Vagina (tissue), 2 donors: ENCODE measurements at places on chromosomes 2 and 18. TPM values are rescaled to one million over a fixed set of nuclear protein-coding genes. Genes with fewer than 3 reads are reported as not detected.

The SERPINB3 gene
- 464 TPM for total RNA-seq

GRCh38 chr2:158321264-158321663 is 135.3 kb downstream of the CCDC148 start:
- H3K4me1 ChIP-seq, result no peaks in the 10 kb centered on the region
- no peak overlapping the region for H3K4me3 ChIP-seq
- no peak for DNase-seq
- H3K27me3 ChIP-seq, result no peaks in the 10 kb centered on the region
- H3K36me3 ChIP-seq, result no peaks in the 10 kb centered on the region

DNA sequence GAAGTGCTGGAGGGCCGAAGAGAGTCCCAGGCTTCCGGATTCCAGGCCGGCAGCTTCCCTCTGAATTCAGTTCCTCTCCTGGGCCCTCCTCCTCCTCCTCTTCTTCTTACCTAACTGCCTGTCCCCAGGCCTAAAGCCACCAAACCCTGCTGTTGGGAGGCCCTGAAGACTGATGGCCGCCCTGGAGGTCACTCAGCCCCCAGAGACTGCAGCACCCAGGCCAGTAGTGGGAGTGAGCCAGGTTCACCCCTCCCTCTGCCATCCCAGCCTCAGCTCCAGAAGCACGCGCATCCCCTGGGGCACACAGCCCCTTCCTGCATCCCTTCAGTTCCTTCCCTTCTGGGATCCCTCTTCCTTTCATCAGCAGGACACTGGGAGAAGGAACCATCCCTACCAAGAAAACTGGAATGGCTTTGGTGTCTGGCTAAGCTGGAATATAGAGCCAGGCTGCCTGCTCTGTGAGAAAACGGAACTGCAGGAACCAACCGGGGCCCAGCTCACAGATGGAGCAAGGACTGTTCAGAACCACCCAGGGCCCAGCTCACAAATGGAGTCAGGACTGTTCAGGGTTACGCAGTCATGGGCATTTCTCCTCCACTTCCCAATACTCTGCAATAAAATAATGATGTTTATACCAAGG is 127.4 kb downstream of the NDUFA10 start:
- no peak overlapping the region for H3K4me3 ChIP-seq
- H3K27me3 ChIP-seq, result no peaks in the 10 kb centered on the region
- no peaks in the 10 kb centered on the region for H3K4me1 ChIP-seq
- no peak for DNase-seq

The EN1 gene
- not detected for total RNA-seq

- H3K4me3 ChIP-seq, result no peak overlapping the region
- no peaks in the 10 kb centered on the region for H3K36me3 ChIP-seq
- H3K4me1 ChIP-seq, result no peaks in the 10 kb centered on the region
- no peak for DNase-seq
Measured at GRCh38 chr2:86358957-86359356, 21.5 kb upstream of the REEP1 start.

GRCh38 chr2:30293303-30293921 is 62.1 kb downstream of the LBH start:
- no peaks in the 10 kb centered on the region for H3K27me3 ChIP-seq
- no peaks in the 10 kb centered on the region for H3K36me3 ChIP-seq
- no peaks in the 10 kb centered on the region for H3K4me1 ChIP-seq
- no peak for DNase-seq
- H3K27ac ChIP-seq, result no peak overlapping the region
- H3K4me3 ChIP-seq, result no peak overlapping the region

DNA sequence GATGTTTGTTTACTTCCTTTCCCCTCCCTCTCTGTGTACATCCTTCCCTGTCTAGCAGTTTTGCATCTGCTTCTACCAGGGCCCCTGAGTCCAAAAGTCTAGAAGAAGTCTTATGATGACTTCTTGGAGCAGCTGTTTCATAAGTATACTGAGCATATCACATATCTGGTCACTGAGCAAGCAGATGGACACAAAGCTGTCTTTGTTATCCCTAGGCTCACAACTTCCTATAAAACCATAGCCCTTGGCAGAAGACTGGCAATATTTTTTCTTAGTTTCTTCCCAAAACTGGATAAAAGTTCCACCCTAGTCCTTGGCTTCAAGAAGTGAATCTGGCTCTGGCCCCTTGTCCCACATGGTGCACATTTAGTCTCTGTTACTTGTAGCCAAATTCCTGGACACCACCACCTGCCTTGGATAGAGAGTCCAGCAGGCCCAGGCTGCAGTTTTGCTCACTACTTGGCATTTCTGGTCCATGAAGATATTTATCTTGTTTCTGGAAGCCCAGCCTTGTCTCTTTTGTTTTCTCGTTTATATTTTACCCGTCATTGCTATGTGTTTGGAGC is 22.5 kb downstream of the THOC1 start:
- no peak for DNase-seq
- H3K27ac ChIP-seq, result no peak overlapping the region
- no peak overlapping the region for H3K4me3 ChIP-seq

DNA sequence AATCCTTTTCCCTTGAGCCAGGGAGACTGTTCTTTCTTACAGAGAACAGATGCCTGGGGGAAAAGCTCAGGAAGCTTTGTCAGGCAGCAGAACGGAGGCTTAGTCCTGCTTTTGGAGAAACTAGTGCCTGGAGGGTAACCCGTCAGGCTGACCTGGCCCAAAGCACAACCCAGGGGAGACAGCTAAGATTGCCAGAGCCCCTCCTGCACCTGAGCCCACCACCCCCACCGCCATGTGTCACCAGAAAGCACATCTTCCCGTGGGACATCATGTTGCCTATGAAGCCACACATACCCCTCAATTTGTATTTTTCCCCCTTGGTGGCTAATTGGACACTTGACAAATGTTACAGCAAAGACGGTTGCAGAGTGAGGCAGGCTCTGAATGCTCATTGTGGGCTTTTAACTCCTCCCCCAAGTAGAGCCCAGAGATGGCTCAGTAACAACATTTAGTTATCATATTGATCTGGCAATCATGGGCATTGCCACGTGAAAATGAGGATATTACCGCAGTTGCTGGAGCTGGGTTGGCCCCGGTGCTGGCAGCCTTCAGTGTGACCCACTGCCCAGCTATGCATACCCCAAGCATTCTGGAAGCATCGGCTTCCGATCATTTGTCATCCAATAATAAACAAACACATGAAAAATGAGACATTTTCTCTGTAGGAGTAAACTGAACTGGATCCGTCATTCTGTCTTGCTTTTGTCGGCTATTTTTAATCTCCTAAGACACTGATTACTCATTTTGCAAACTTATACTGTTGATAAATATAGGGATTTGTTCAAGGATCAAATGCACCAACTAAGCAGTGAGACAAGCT is 229.5 kb downstream of the ATAD2B start:
- no peaks in the 10 kb centered on the region for H3K36me3 ChIP-seq
- H3K27me3 ChIP-seq, result no peaks in the 10 kb centered on the region
- DNase-seq, result no peak

The CPO gene
- total RNA-seq, result not detected

DNA sequence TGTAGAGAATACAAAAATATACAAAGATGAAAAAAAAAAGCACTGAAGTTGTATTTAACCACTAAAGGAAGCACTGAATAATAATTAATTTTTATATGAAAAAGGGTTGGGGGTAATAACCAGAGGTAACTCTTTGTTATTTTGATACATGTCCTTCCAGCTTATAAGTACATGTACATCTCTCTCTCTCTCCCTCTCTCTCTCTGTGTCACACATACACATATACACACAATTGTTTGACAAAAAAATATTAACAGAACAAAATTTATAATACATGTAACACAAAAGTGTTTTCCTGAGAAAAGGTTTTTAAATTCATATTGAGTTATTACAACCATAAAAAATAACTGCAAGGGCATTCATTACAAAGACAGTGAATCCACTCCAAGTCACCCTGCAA is 4.6 kb downstream of the WIPF1 start:
- peak overlapping the region; percentile 4 for H3K4me3 ChIP-seq
- peak overlapping the region; percentile 52 for H3K27ac ChIP-seq
- H3K4me1 ChIP-seq, result peaks cover 37% of the 10 kb centered on the region
- H3K27me3 ChIP-seq, result no peaks in the 10 kb centered on the region

DNA sequence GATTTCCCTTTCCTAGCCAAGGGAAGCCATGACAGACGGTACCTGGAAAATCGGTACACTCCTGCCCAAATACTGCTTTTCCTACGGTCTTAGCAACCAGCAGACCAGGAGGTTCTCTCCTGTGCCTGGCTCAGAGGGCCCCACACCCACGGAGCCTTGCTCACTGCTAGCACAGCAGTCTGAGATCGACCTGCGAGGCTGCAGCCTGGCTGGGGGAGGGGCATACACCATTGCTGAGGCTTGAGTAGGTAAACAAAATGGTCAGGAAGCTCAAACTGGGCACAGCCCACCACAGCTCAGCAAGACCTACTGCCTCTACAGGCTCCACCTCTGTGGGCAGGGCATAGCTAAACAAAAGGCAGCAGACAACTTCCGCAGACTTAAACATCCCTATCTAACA is 6.8 kb upstream of the CD207 start:
- H3K4me1 ChIP-seq, result no peaks in the 10 kb centered on the region
- DNase-seq, result no peak
- H3K36me3 ChIP-seq, result no peaks in the 10 kb centered on the region
- H3K27ac ChIP-seq, result no peak overlapping the region

DNA sequence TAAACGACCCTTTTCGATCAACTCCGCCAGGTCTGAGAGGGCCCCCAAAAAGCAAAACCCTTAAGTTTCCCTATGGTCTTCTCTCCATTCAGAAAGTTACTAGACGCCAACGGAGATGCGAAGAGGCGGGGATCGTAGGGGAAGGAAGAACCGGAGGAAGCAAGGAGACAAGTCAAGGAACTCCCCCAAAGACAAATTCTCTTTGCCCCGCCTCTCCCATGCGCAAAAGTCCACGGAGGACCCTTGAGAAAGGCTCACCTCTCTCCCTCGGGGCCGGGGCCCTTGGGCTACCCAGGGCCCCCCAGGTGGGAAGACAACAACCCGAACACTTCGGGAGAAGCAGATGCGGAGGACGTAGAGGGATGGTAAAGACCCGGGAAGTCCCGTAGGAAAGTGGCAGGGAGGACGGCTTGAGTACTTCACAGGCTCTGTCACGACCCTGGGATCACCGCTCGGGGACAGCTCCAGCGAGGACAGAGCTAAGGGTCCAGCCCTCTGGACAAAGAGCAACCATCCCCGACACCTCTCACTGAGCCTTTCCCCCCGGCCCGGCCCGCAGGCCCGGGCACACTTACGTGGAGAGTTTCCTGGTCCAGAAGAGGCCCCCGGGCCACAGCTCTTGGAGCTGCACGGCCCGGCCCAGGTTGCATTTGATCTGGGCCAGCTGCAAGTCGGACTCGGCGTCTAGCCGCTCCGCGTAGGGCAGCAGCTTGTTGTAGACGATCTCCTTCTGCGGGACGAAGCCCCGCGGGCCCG is 647 bp downstream of the PSME4 start:
- peaks cover 56% of the 10 kb centered on the region for H3K4me1 ChIP-seq
- H3K36me3 ChIP-seq, result no peaks in the 10 kb centered on the region
- H3K4me3 ChIP-seq, result peak overlapping the region; percentile 99
- H3K27me3 ChIP-seq, result no peaks in the 10 kb centered on the region
- peak; percentile 92 for DNase-seq
- peak overlapping the region; percentile 98 for H3K27ac ChIP-seq

DNA sequence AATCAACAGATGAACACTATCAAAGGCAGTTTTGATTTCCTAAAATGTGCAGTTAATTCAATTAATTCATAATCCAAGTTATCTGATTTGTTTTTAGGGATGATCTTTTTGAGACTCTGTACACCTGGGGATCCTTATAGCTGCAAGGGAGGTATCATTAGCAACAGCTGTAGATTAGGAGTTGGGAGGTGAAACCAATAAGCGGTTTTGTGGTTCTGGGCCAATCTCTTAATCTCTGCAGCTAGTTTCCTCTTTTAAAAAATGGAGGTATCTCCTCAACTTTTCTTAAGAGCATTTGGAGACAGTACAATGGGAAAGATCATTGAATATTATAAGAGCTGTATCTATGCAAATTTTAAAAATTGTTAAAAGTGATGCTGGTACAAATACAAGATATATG is 126.0 kb downstream of the MC4R start:
- H3K4me1 ChIP-seq, result no peaks in the 10 kb centered on the region
- no peak overlapping the region for H3K4me3 ChIP-seq
- no peaks in the 10 kb centered on the region for H3K27me3 ChIP-seq
- H3K36me3 ChIP-seq, result no peaks in the 10 kb centered on the region

The ZNF385B gene
- 11.5 TPM for total RNA-seq

The SLC5A7 gene
- 1.7 TPM for total RNA-seq

DNA sequence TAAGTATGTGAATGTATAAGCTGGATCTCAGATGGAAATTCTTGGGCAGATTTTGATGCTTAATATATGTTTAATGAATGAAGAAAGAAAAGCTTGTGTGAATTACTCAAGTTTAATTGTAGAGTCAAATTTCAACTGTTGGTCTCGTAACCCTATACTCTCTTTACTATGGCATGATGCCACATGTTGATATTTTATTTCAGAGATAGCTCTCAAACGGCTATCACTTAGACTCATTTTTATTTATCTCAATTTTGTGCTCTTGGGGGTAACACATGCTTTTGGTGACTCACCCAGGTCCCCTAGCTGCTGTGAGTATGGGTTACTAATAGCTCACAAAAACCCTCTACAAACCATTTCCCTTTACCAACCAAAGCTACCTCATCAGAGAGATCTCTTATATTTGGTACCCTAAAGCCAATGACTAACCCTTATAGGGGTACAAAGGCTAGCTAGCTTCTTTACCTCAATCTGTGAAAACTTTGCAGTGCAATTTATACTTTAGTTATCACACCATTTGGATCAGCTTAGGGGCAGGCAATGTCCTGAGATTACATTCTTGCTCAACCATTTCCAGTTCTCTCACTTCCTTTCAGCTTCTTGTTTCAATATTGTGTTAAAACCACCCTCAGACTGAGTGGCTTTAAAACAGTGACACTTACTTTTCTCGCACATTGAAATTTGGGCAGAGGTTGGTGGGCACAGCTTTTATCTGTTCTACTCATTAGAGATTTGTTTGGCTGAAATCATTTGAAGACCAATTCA is 240.3 kb downstream of the CDH7 start:
- no peaks in the 10 kb centered on the region for H3K36me3 ChIP-seq
- H3K27me3 ChIP-seq, result no peaks in the 10 kb centered on the region
- H3K4me1 ChIP-seq, result no peaks in the 10 kb centered on the region
- H3K4me3 ChIP-seq, result no peak overlapping the region
- DNase-seq, result no peak

- DNase-seq, result no peak
- no peaks in the 10 kb centered on the region for H3K36me3 ChIP-seq
- peaks cover 92% of the 10 kb centered on the region for H3K4me1 ChIP-seq
- peak overlapping the region; percentile 56 for H3K4me3 ChIP-seq
- peak overlapping the region; percentile 100 for H3K27ac ChIP-seq
- H3K27me3 ChIP-seq, result no peaks in the 10 kb centered on the region
Measured at GRCh38 chr18:58862851-58863538, 1.7 kb upstream of the ZNF532 start.

The TPO gene
- total RNA-seq, result 2.0 TPM
